ENCODE measurements at places on chromosomes 7 and 10. TPM values are rescaled to one million over a fixed set of nuclear protein-coding genes. Genes with fewer than 3 reads are reported as not detected.
A peak's percentile ranks its signal among the peaks of the same experiment; 100 is the strongest.

The DUSP5 gene
- total RNA-seq = 32.4 TPM

The TAC1 gene
- total RNA-seq = 1.5 TPM

The FRMPD2 gene
- not detected for total RNA-seq

The ALOX5 gene
- total RNA-seq = 36.8 TPM

The SORCS1 gene
- 0.16 TPM for total RNA-seq

The VPS50 gene
- total RNA-seq = 14.7 TPM

DNA sequence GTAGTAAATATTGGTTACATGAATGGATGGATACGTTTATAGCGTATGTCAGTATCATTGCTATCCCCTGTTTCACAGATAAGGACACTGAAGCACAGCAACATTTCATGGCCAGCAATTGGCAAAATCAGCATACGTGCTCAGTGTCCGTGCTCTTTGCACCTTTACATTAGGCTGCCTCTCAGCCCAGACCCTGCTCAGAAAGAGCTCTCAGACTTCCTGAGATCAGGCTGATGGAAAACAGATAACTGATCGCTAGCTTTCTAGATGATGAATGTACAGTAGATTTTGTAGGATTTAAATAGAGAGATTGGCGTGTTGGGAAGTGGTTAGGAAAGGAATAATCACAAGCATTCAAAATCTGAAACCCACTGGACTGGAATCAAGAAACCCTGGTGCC lies 106.7 kb downstream of the ARID5B start:
- no peak for DNase-seq

- no peak for DNase-seq
Observed at GRCh38 chr10:120570418-120570817, 113.4 kb downstream of the PLPP4 start.

DNA sequence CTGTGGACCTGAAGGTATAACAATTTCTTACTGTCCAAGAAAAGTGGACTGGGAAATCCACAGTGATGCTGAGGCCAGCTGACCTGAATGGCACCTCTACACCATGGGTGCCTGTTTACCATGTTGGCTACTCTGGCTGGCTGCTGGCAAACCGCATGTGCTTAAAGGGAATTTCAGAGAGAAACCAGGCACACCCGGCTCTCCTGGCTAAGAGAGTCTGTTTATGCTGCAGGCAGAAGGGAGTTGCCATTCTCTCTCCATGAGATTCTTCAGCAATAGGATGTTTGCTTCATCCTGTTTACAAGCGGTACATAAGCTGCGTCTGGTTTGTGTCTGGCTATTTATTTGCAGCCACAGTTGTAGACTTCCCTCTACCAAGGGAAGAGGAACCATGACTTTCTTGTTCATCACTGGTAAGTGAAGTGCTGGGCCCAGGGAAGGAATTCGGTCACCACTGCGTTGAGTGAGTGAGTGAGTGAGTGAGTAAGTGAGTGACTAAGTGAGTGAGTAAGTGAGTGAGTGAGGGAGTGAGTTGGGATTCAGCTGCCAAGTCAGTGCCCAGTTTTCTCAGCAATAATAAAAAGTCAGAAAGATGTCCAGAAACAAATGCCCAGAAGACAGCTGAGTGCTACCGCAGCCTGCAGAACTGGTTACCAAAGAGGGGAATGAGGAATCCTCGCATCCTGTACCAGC lies 90.4 kb downstream of the COBL start:
- peak; percentile 35 for DNase-seq

- no peak for DNase-seq
Observed at GRCh38 chr10:73906524-73907447, 4.1 kb upstream of the PLAU start.

DNA sequence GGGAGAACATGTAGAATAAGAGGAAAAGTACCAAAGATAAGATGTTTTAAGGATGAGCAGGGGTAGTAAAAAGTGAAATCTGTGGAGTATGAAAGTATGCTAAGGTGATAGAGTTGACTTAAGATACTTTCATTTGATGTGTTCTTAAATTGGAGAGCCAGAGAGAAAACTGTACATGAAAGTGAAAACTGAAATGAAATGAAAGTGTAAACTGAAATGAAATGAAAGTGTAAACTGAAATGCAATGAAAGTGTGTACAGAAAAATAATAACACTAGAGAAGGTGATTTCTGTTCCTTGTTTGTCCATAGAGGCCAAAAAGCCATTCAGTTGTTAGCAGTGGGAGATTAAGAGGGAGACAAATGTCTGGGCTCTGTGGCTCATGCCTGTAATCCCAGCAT lies 17.5 kb downstream of the AHR start:
- DNase-seq = no peak

- DNase-seq = no peak
Observed at GRCh38 chr10:119658274-119658673, 7.1 kb downstream of the BAG3 start.

- no peak for DNase-seq
Observed at GRCh38 chr10:28470873-28471651, 61.9 kb upstream of the WAC start.

DNA sequence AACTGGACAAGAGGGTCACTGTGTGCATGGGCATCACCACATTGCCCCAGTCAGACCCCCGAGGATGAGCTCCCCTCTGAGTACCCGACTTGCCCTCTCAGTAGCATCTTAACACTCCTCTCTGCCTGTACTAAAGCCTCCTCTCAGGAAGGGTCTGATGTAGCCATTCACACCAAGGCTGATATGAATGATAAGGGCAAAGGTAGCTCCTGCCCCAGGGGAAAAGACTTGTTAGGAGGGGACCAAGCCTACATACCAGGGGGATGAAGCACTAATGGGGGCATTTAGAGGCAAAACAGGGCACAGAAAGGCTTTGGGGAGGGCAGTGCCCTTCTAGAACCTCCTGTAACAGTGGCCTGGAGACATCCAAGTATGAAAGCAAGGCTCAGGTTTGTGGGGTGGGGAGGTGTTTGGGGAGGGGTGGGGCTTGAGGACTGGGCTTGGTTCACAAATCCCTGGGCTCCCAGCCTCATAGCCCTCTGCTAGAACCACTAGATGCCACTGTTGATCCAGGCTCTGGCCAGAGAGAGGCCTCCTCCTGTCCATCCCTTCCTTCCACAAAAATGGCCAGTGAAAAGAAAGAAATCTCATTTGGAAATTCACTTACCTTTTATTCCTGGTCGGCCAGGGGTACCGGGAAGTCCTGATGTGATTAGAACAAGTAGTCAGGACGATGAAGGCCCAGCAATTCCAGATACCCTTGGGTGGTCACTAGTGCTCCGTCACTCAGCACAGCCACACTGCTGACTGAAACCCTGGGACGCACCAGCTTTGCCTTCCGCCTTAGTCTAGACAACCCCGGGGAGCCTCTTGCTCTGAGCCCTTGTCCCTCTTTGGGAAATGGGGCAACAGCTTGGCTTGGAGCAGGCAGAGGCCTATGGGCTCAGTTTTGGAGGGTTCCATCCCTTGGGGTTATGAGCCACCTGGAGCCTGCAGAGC lies 40.3 kb downstream of the COL17A1 start:
- no peak for DNase-seq

DNA sequence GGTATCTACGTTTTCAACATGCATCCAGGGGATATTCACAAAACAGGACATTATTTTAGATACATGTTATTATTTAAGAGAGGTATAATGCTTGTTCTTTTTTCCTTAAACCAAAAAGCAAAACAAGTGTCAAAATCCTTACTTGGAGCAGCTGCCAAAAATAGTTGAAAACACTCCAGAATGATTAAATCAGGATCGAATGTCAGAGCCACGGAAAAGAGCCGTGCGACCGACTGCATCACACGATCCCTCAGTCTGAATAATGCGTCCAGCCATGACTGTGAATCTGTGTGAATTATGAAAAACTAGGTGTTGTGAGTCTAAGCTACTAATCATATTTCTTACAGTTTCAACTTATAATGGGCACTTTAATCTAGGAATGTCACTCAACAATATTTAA lies 126.0 kb downstream of the PARD3 start:
- DNase-seq = no peak

GRCh38 chr10:100579261-100580090 lies 43.7 kb downstream of the HIF1AN start:
- DNase-seq = no peak

DNA sequence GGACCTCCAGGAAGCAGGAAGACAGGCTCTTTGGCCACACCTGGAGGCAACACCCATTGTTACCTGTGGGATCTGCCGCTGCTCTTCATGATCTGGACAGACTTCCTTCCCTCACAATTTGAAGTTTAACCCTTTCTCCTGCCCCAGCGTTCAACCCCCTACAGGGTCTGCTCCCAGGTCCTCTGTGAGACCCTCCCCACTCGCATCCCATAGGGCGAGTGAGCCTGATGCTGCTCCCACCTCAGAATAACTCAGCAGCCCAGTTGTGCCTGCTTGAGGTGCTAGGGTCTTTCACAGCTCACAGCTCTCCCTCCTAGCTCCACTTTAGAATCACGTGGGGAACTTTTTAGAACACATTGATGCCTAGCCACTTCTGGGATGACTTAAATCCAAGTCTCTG lies 61.8 kb upstream of the C10orf90 start:
- no peak for DNase-seq

- DNase-seq = no peak
Observed at GRCh38 chr7:5455581-5456219, 32.1 kb upstream of the TNRC18 start.

DNA sequence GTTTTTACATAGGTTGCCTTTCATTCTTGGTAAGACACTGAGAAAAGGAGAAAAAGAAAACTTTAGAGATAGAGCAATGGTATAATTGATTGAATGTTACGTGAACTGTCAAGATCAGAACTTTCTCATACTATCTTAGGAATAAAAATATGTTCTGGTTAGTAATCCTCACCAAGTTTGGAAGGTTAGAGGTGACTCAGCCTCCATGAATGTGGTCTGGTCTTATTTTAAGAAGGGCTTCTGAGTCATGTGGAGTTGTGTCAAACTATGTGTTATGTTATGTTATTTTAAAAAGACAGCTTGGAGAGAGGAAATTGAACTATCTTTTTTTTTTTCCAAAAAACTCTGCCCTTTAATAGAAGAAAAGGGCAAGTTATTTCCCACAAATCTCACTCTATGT lies 458.6 kb upstream of the KLF6 start:
- no peak for DNase-seq

- DNase-seq = no peak
Observed at GRCh38 chr10:36391405-36391804, 734.0 kb upstream of the ANKRD30A start.

GRCh38 chr7:26035552-26035951 lies 116.4 kb upstream of the NFE2L3 start:
- DNase-seq = no peak

DNA sequence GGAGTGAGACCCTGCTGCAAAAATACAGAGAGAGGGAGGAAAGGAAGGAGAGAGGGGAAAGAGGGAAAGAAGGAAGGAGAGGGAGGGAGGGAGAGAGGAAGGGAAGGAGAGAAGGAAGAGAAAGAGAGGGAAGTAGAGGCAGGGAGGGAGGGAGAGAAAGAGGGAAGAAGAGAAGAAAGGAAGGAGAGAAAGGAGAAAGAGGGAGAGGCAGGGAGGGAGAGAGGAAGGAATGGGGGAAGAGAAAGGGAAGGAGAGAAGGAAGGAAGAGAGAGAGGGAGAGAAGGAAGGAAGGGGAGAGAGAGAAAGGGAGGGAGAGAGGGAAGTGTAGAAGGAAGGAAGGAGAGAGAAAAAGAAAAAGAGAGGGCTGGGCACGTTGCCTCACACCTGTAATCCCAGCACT lies 121.7 kb downstream of the TMEM130 start:
- DNase-seq = no peak

GRCh38 chr7:36966039-36966438 lies 241.7 kb upstream of the AOAH start:
- DNase-seq = no peak

All from mesenteric fat pad (tissue), 1 donor.